ENCODE measurements at places on chromosomes 13 and 19.

GRCh38 chr19:39009001-39009400 is 23.3 kb downstream of the FBXO27 start:
- no peak overlapping the region for H3K4me3 ChIP-seq
- DNase-seq: no peak
- no peaks in the 10 kb centered on the region for H3K36me3 ChIP-seq
- no peaks in the 10 kb centered on the region for H3K27me3 ChIP-seq
- H3K4me1 ChIP-seq: no peaks in the 10 kb centered on the region
- H3K27ac ChIP-seq: no peak overlapping the region

- H3K4me1 ChIP-seq: no peaks in the 10 kb centered on the region
- no peak overlapping the region for H3K27ac ChIP-seq
- H3K27me3 ChIP-seq: no peaks in the 10 kb centered on the region
- H3K36me3 ChIP-seq: no peaks in the 10 kb centered on the region
Observed at GRCh38 chr13:60837806-60838205, 440.8 kb downstream of the TDRD3 start.

DNA sequence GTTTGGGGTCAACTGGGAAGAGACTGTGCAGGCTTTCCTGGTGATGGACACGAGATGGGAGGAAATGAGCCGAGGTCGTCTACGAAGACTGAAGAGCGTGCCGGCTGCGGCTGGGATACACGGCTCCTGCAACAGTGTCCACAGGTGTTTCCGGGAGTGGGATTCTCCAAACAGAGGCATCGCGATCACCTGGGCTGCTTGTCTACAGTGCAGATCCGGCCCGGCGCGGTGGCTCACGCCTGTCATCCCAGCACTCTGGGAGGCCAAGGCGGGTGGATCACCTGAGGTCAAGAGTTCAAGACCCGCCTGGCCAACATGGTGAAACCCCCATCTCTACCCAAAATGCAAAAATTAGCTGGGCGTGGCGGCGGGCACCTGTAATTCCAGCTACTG is 11.6 kb upstream of the SLC39A3 start:
- no peaks in the 10 kb centered on the region for H3K4me1 ChIP-seq
- peaks cover 18% of the 10 kb centered on the region for H3K36me3 ChIP-seq
- H3K27me3 ChIP-seq: no peaks in the 10 kb centered on the region
- DNase-seq: no peak
- no peak overlapping the region for H3K27ac ChIP-seq
- no peak overlapping the region for H3K4me3 ChIP-seq

DNA sequence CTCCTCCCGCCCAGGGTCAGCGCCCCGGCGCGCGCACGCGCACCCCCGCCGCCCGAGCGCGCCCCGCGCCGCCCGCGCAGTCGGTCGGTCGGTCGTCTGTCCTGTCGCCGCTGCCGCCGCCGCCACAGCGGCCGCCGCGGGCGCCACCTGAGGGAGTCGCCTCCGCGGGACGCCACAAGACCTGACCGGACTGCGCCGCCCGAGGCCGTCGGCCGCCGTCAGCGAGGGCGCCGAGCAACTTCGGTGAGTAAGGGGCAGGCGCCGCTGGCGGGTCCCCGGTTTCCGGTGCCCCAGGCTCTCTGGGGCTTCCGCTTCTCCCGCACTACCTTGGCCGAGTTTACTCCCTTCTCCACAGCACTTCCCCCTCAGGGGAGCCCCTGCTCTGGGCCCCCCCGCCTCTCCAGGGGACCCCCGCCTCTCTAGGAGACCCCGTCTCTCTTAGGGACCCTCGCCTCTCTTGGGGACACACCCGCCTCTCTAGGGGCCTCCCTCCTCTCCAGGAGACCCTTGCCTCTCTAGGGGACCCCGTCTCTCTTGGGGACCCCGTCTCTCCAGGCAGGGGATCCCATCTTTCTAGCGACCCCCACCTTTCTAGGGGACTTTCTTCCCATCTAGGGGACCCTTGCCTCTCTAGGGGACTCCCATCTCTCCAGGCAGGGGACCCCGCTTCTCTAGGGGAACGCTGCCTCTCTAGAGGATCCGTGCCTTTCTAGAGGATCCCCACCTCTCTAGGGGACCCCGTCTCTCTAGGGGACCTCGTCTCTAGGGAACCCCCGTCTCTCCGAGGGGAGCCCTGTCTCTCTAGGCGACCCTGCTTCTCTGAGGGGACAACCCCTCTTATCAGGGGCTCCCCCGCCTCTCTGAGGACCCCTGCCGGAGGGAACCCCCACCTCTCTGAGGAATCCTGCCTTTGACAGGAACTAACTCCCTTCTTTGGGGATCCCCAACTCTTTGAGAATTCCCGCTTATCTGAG is 19.3 kb upstream of the GATAD2A start:
- H3K27me3 ChIP-seq: no peaks in the 10 kb centered on the region
- H3K27ac ChIP-seq: peak overlapping the region; percentile 92

DNA sequence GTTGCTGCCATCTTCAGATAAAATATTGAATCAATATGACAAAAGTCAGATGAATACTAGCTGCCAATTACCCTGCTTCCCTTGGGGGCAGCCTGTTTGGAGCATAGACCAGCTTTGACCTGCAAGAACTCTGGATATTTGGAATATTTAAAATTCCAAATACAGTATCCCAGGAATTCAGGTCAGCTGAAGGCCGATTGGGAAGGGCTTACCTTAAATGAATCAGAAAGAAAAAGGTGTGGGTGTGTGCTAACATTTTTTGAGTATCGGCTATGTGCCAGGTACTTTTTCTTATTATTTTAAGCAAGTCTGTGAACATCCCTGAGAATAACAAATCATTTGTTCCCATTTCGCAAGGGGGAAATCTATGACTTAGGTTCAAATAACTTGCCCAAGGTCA is 1.8 kb upstream of the RUBCNL start:
- no peak for DNase-seq
- no peak overlapping the region for H3K27ac ChIP-seq
- no peaks in the 10 kb centered on the region for H3K27me3 ChIP-seq
- H3K36me3 ChIP-seq: no peaks in the 10 kb centered on the region

DNA sequence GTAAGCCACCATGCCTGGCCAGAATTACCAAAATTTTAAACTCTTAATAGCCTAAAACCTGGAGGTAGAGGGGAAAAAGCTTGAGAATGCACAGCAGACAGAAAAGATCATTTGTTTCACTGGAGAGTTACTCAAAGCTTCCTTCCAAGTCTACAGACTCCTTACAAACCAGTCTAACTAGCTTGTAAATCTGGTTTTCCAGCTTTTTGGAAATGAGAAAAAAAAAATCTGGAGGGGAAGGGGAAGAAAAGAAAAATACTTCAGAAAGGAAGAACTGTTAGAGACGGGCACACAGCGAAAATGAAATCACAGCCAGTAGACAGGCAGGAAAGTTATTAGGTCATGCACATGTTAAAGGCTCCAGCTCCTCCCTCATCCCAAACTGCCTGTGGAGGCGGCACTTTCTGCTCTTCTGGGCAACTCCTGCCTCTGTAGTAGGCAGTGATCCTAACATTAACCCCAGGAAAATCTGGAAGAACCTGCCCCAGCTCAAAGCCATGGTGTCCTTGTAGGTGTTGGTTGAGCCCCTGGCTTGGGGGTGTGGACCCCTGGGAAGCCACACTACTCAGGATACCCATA is 17.3 kb downstream of the PARP4 start:
- H3K27me3 ChIP-seq: no peaks in the 10 kb centered on the region
- no peak overlapping the region for H3K4me3 ChIP-seq
- no peak overlapping the region for H3K27ac ChIP-seq
- no peaks in the 10 kb centered on the region for H3K4me1 ChIP-seq
- DNase-seq: no peak

GRCh38 chr13:40344270-40345148 is 321.9 kb downstream of the FOXO1 start:
- no peaks in the 10 kb centered on the region for H3K4me1 ChIP-seq
- H3K4me3 ChIP-seq: no peak overlapping the region
- H3K27ac ChIP-seq: no peak overlapping the region
- H3K36me3 ChIP-seq: no peaks in the 10 kb centered on the region
- no peaks in the 10 kb centered on the region for H3K27me3 ChIP-seq

DNA sequence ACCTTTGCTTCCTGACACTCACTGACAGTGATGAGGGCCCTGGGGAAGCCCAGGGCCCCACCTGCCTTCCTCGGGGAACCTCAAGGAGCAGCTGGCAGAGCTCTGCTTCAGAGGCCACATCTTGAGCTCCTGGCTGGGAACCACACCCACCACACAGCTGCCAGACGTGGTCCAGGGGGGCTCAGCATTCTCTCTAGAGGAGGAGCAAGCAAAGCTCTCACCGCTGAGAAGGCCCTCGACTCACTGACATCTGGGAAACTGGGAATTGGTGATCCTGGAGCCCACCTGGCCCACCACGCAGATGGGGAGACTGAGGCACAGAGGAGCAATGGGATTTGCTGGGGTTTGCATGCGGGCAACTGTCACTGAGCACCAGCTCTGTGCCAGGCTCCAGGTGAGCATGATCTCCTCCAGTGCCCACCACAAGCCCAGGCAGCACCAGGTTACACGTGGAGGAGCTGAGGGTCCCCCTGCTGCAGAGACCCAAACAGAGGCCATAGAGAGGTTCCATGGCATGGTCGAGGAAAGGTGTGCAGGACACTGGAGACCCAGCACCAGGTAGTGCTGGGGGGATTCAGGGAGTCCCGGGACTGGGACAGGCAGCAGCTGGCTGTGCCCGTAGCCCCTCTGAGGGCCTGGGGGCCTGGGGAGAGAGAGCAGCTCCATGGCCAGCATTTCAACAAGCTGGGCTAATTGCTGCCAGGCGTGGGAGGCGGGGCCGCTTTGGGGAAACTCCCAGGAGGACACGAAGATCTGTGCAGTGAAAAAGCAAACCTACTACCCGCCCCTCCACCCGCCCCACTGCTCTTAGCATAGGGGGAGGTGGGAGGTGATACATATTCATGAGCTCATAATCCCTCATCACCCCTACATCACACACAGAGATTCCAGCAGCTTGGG is 33.4 kb downstream of the PEPD start:
- H3K4me3 ChIP-seq: no peak overlapping the region
- peaks cover 4% of the 10 kb centered on the region for H3K36me3 ChIP-seq
- no peaks in the 10 kb centered on the region for H3K27me3 ChIP-seq
- H3K27ac ChIP-seq: no peak overlapping the region
- no peak for DNase-seq

GRCh38 chr13:36310417-36311108 is 12.9 kb upstream of the CCDC169 start:
- H3K36me3 ChIP-seq: peaks cover 24% of the 10 kb centered on the region
- H3K4me1 ChIP-seq: no peaks in the 10 kb centered on the region
- no peak overlapping the region for H3K4me3 ChIP-seq

DNA sequence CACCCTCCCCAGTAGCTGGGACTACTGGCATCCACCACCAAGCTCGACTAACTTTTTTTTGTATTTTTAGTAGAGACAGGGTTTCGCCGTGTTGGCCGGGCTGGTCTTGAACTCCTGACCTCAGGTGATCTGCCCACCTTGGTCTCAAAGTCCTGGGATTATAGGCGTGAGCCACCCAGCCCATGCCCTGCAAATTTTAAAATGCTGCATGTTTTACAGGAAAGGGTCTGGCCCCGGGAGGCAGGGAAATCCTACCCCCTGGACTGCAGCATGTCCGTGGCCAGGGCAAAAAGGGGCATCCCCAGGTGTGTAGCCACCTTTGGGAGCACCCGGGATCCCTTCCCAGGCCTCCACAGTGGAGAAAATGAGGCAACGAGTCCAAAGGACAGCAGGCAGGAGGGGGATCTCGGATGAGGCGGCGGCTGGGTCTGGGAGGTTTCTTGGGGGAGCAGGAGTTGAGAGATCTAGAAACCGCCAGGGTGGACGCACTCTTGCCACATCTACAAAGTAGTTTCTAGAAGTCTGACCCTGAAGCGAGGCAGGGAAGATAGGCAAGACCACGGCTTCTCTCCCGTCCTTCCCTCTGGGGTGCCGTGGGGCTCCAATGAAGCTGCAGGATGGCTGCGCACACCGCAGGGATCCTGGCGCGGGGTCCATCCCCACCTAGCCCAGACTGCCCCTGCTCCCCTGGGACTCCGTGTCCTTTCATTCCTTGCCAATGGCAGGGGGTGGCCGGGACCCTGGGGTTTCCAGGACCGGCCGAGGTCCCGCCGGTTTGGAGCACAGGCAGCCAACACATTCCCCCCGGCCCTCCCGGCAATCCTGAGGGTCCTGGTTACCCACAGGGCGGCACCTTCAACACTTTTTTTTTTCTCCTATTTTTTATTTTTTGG is 21.3 kb upstream of the ZBTB7A start:
- H3K36me3 ChIP-seq: peaks cover 36% of the 10 kb centered on the region
- no peaks in the 10 kb centered on the region for H3K4me1 ChIP-seq
- H3K27ac ChIP-seq: no peak overlapping the region
- no peak for DNase-seq

DNA sequence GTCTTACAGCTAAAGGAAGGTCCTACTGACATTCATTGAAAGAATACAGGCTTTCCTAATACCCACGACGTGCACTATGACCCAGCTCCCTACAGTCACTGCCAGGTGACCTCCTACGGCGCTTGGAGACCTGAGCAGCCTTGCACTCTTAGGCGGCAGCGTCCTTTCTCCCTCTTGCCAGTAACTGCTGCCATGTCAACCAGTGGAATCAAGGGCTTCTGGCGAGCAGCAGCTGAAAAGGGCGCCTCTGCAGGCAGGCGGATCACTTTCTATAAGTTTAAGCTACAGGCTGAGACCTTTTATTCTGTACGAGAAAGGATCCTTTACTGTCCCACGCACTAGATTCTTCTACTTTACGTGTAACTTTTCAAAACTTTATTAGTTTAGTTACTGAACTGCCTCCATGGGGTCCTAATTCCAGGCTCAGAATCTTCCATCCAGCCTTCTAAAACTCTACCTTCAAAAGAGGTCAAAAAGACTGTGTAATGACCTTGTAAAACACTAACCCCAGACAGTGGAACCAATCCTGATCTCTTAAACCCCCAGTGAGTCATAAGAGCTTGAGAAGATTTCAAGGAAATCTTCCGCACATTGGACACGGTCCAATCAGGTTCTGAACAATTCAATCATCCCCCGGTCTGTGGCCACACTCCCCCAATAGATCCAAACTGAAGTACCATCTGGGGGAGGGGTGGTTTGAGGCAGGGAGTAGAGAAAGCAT is 1.9 kb downstream of the KCTD12 start:
- H3K36me3 ChIP-seq: no peaks in the 10 kb centered on the region
- peak overlapping the region; percentile 94 for H3K4me3 ChIP-seq
- H3K27me3 ChIP-seq: no peaks in the 10 kb centered on the region
- no peak for DNase-seq

- H3K4me3 ChIP-seq: peak overlapping the region; percentile 84
- H3K4me1 ChIP-seq: peaks cover 16% of the 10 kb centered on the region
- peaks cover 17% of the 10 kb centered on the region for H3K36me3 ChIP-seq
- no peaks in the 10 kb centered on the region for H3K27me3 ChIP-seq
- no peak for DNase-seq
Observed at GRCh38 chr19:49084206-49085019, 838 bp upstream of the SNRNP70 start.

Measured in ascending aorta (tissue), 2 donors.